ENCODE measurements at places on chromosomes 4 and X.

- DNase-seq: peak; percentile 83
Measured at GRCh38 chr4:1183985-1184773, 11.8 kb upstream of the SPON2 start.

GRCh38 chr4:129213692-129214091 lies 117.7 kb downstream of the C4orf33 start:
- DNase-seq: no peak

DNA sequence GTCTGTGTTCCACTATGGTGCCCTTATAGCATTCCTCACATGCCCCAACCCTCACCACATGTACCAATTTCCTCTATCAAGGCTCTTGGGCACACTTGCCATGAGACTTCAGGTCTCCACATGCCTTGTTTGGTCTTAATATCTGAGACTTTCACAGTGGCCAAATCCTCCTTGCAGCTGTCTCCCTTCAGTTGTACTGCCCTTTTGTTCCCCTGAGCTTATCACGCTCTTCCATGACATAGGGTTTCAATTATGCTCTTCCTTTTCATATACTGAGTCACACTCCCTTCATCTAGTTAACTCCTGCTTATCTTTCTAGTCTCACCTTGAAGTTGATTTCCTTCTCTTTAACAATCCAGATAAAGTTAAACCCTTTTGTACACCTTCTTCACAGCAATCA lies 212.9 kb downstream of the PDHA2 start:
- peak; percentile 3 for DNase-seq

- DNase-seq: no peak
Measured at GRCh38 chr4:146739182-146739581, 100.5 kb downstream of the POU4F2 start.

- no peak for DNase-seq
Measured at GRCh38 chr4:88653371-88653946, 44.2 kb downstream of the NAP1L5 start.
